Right hindlimb (tissue), 1 donor: ENCODE measurements at places on chromosomes 4 and X.

DNA sequence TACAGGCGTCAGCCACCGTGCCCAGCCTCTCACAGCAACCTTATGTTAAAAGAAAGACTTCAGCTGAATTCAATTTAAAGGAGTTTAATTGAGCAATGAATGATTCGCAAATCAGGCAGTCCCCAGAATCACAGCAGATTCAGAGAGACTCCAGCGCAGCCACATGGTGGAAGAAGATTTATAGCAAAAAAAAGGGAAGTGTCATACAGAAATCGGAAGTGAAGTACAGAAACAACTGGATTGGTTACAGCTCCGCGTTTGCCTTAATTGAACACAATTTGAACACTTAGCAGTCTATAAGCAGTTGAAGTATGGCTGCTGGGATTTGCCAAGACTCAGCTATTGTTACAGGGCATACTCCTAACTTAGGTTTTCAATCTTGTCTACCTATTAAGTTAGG is 19.8 kb downstream of the CENPVL3 start:
- no peak for DNase-seq

GRCh38 chr4:3472411-3473141 is 9.5 kb downstream of the DOK7 start:
- DNase-seq: no peak

DNA sequence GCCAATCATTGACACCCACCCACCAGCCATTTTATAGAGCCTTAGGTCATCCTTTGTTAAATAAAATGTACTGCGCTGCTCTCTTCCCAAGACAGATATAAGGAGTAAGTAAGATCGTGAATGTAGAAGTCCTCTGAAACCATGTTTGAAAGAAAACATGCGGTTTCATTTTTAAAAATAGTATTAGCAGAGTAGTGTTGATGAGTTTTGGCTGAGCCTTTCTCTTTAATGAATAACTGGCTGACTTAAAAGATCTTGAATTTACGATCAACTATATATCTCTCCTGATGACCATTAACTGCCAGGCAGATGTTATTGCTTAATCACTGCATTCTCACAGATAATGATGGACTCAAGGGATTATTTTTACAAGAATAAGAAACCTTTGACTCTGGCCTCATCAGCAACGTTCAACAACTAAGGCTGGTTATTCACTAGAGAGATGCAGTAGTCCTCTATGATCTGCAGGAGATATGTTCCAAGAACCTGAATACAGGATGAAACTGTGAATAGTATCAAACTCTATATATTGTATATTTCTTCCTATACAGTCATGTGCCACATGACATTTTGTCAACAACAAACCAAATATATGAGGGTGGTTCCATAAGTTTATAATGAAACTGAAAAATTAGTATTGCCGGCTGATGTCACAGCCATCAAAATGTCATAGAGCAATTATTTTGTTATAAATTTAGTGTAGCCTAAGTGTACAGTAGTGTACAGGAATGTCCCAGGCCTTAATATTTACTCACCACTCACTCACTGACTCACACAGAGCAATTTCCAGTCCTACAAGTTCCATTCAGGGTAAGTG is 80.8 kb downstream of the FAM13A start:
- DNase-seq: no peak

DNA sequence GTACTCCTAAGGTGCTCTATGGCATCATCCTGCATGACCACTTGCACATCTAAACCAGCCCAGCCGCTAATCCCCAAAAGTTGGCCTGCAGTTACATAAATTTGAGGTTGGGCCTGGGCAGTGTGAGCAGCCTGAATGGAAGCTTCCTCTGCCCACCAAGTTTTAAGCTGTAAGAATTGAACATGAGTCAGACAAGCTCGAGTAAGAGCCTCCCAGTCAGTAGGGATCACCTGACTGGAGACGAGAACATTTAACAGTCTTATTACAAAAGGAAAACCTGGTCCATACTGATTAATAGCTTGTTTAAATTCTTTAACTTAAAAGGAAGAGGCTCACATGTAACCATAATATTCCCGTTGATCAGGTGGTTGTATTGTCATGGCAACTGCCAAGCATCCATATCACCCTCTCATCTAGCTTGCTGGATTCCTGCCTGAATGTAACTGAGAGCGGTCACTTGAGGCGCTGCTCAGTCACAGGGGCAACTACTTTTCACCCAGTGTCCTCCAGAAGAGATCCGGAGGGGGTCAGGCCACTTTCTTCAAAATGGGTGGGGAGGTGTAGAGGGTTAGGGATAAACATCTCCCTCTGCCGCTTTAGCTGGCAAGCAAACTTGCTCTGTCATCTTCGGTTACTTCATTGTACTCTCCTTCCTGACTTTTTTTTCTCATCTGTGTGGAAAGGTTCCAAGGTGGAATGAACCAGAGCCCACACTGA is 56.6 kb upstream of the WDR1 start:
- no peak for DNase-seq

DNA sequence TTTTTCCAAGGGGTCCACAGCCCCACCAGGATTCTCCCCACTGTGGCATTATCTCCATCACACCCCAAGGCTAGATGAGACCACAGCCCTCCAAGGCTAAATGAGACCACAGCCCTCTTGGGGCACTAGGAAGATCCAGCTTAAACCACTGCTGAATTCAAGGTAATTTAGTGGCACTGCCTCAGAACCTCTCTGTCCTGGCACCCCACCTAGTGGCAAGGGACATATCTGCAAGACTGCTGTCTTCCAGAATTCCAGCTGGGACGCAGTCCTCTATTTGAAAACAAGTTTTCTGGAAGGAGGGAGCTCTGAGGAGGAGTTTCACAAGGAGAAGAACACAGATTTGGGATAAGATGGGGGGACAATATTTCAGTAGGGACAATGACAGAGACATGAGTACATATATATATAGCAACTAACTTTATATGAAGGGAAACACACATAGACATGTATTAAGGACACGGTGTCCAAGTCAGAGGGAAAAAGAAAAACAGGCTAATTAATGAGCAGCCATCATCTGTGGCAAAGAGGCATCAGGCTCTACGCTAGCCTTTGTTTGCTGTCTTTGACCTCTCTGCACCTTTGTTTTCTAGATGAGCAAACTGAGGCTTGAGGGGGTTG is 9.3 kb downstream of the CETN2 start:
- no peak for DNase-seq

DNA sequence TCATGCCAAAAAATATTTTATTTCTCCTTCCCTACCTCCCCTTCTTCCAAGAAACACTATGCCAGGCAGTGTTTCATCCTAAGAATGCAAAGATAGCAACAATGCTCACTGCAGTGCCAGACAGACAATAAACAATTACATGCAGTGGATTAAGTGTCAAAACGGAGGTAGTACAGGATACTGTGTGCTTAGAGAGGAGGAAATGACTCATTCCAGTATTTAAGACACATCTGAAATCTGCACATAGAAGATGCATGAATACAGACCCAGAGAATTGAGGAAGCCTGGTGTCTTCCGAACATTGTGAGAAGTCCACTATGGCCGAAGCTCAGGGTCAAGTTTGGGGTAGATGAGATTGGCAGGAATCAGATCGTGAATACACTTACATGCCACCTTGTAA is 326.4 kb downstream of the PPP3CA start:
- DNase-seq: no peak

- DNase-seq: no peak
Measured at GRCh38 chr4:76058888-76059426, 15.6 kb upstream of the ART3 start.

DNA sequence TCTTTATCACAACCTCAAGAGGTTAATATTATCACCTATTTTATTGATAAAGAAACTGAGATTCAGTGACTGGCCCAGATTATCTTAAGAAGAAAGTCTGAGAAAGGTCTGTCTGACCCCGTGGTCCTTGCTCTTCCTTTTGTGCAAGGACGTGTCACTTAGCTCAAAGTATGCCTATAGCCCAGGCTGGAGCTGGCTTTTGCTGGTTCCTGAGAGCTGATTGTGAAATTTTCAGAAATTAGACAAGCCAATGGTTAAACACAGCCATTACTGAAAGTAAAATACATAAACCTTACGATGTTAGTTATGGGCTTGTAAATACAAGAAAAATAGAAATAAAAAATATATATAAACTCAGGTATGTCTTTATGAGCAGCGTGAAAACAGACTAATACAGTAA is 70.1 kb downstream of the CHRNA9 start:
- no peak for DNase-seq

DNA sequence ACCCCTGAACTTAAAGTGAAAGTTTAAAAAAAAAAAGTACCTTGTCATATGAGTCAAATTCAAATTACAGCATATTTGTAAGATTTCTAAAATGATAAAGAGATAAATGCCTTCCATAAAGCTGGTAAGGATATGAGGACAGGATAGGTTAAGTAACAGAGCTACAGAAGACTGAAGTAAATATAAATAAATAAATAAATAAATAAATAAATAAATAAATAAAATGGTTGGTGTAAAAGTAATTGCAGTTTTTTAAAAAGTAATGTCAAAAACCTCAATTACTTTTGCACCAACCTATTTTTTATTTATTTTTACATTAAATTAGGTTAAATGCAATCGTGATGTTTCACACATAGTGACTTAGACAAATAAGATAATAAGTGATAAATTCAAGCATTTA is 62.2 kb downstream of the UGT2A2 start:
- no peak for DNase-seq

GRCh38 chrX:35016051-35016450 is 73.5 kb downstream of the FAM47B start:
- DNase-seq: no peak

DNA sequence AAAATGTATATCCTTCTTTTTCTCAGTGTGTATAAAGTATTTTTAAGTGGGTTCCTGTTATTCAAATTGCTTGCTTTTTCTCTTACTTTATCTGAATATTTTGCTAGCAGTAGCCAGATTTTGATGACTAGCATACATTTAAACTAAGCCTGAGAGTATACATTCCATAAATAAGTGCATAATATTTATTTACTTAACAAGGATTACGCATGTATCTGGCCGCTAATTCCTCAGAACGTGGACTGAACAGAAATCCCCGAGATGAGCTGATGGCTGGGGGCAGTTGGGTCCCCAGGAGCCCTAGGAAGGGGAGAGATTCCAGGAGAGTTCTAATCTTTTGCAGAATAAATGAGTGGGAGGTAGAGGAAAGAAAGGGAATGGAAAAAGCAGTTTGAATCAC is 91.0 kb downstream of the PHOX2B start:
- no peak for DNase-seq

DNA sequence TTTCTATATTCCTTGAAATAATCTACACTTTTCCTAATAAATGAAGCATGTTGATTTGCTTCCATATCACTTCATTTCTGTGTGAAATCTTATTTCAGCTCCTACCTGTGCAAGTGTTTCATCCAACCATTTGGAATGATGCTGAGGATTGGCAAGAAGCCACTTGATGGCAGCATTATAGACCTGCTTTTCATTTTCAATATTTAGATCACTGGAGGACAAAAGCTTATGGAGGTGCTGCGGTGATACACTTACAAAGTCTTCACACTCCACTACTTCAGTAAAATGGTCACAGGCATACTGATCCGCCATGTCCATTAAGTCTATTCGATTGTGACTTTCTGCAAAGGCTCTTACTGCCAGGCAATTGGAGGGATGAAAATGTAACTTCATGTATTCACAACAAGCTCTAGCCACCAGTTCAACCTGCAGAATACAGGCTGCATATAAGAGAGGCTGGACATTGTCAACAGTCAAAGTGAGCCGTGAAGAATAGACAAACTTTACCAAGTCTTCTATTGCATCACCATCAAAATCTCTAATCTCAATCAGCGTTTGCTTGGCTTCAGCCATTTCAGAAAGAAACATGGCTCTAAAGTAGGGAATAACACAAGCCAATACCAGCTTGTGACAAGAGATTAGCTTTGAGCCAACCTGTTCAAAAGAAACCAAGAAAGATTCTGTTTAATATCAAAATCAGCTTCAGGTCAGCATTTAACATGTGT is 35.1 kb downstream of the KLHL8 start:
- DNase-seq: no peak

GRCh38 chrX:129836827-129837226 is 6.9 kb downstream of the ZDHHC9 start:
- DNase-seq: no peak

DNA sequence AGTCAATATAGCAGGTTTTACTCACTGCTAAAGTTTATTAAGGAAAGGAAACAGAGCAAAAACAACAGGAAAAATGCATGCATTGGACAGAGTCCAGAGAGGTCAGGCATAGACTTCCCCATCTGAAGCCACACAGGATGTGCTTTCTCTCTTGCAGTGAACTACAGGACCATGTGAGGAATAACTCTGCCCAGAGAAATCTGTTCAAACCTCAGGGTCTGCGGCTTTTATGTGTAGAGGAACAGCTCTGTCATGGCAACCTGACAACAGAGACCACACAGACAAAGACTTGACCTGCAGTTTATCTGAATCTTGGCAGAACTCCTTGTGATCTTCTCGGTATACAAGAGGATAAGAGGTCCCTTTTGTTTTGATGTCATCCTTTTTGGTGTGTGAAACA is 46.3 kb upstream of the LONRF3 start:
- DNase-seq: peak; percentile 15

DNA sequence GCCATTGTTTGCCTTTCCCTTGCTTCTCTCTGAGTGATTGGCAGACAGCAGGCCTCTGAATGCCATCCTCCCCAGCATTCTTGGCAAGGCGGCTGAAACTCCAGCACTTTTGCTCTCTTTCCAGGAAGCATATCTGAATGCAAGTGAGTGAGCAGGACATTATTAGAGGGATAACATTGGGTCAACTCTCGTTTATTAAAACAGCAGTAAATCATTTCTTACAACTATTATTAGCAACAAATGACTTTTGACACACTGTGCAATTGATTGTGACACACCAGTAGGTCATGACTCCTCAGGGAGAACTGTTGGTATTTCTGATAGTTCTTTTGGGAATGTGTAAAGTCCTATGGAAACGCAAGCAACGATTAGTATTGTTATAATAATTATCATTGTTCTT is 103.8 kb downstream of the EFNB1 start:
- no peak for DNase-seq

GRCh38 chrX:100445593-100445992 is 35.5 kb upstream of the PCDH19 start:
- no peak for DNase-seq

- peak; percentile 75 for DNase-seq
Measured at GRCh38 chr4:185597532-185598188, 62.4 kb upstream of the PDLIM3 start.

- DNase-seq: no peak
Measured at GRCh38 chr4:149108626-149109025, 666.4 kb upstream of the NR3C2 start.

DNA sequence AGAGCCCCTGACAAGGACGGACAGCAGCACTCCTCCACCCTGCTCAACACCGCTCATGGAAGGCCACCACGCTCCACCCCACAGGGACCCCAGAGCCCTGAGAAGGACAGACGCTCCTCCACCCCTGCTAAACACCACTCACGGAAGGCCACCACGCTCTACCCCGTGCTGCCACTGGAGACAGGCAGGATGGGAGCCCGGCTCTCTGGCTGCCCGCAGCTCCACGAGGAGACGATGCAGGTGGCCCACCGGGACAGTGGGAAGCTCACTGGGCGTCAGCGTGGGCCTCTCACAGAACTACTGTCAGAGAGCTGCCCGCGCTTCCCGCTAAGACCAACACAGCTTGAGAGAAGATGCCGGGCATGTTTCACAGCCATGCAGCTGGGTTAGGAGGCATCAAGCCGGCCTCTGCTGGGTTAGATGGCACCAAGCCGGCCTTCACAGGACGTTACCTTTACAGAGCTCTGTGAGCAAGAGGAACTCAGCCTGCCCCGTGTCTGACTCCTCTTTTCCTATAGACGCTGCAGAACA is 20.8 kb downstream of the GAK start:
- DNase-seq: no peak

- DNase-seq: no peak
Measured at GRCh38 chrX:140821280-140821679, 111.7 kb downstream of the LINC00632 start.
